ENCODE measurements at places on chromosomes 7 and 10. TPM values are rescaled to one million over a fixed set of nuclear protein-coding genes. Genes with fewer than 3 reads are reported as not detected.

Gene BAIAP2L1
- 2.2 TPM for total RNA-seq

Gene ZNF467
- total RNA-seq, result 0.20 TPM

Gene MLXIPL
- total RNA-seq, result 1.5 TPM

Gene NIPSNAP2
- total RNA-seq, result 38.7 TPM

Gene MOGAT3
- total RNA-seq, result not detected

Gene FAM13C
- not detected for total RNA-seq

Gene UCN3
- total RNA-seq, result not detected

Gene TNKS2
- total RNA-seq, result 28.3 TPM

Gene ANKRD30A
- total RNA-seq, result not detected

Gene NUTM2A
- total RNA-seq, result 0.20 TPM

Gene SLC39A12
- not detected for total RNA-seq

Gene KCNH2
- not detected for total RNA-seq

Gene SFTPA2
- not detected for total RNA-seq

Gene GIMAP6
- under 0.01 TPM for total RNA-seq

Gene GPR146
- 0.78 TPM for total RNA-seq

Gene PLEKHA1
- 12.1 TPM for total RNA-seq
